ENCODE measurements at places on chromosomes 5 and 9.

- no peak overlapping the region for H3K4me3 ChIP-seq
- no peak for DNase-seq
- no peaks in the 10 kb centered on the region for H3K27me3 ChIP-seq
- H3K4me1 ChIP-seq: no peaks in the 10 kb centered on the region
Observed at GRCh38 chr5:180154821-180155364, 54.1 kb downstream of the RASGEF1C start.

GRCh38 chr5:51376509-51376908 lies 6.7 kb upstream of the ISL1 start:
- peaks cover 12% of the 10 kb centered on the region for H3K4me1 ChIP-seq
- no peak overlapping the region for H3K27ac ChIP-seq
- DNase-seq: no peak
- H3K27me3 ChIP-seq: peaks cover 97% of the 10 kb centered on the region
- no peaks in the 10 kb centered on the region for H3K36me3 ChIP-seq
- H3K4me3 ChIP-seq: no peak overlapping the region

DNA sequence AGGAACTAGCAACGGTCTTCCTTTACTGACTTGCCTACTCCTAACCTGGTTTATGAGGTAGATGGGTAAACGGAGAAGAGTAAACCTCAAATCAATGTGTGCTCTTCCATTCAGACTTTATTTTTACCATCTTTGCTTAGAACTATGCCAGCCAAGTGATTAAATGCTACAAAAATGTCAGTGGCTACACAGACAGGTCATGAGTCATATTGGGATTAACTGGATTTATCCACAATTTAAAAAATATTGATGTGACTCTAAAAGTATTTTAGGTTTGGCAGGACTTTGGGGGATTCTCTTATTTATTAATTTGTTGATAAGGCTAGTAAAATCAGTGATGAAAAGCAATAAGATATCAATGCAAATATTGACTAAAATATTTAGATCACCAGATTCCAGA lies 275.0 kb downstream of the PLK2 start:
- no peaks in the 10 kb centered on the region for H3K27me3 ChIP-seq
- no peaks in the 10 kb centered on the region for H3K36me3 ChIP-seq
- H3K4me1 ChIP-seq: peaks cover 14% of the 10 kb centered on the region
- H3K27ac ChIP-seq: no peak overlapping the region
- H3K4me3 ChIP-seq: no peak overlapping the region

- H3K27me3 ChIP-seq: no peaks in the 10 kb centered on the region
- no peak overlapping the region for H3K27ac ChIP-seq
- no peaks in the 10 kb centered on the region for H3K36me3 ChIP-seq
- no peak for DNase-seq
Observed at GRCh38 chr5:89948977-89949376, 460.6 kb downstream of the CETN3 start.

DNA sequence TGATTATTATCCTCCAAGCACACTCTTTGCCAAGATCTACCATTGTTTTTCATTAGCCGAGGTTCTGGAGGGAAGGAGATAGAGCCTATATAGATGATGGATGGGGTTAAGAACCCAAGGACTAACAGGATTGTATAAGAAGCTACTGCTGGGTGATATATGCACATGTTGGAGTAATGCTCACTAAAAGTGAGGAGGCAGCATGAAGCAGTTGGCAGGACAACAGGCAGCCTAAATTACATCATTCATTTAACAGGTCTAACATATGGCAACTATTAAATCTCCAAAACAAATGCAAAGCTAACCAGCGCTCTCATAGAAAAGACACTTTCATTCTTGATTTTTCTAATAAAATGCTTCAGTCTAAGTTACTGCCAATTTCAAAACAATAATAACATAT lies 293.2 kb downstream of the EPB41L4A start:
- DNase-seq: no peak
- no peak overlapping the region for H3K27ac ChIP-seq

DNA sequence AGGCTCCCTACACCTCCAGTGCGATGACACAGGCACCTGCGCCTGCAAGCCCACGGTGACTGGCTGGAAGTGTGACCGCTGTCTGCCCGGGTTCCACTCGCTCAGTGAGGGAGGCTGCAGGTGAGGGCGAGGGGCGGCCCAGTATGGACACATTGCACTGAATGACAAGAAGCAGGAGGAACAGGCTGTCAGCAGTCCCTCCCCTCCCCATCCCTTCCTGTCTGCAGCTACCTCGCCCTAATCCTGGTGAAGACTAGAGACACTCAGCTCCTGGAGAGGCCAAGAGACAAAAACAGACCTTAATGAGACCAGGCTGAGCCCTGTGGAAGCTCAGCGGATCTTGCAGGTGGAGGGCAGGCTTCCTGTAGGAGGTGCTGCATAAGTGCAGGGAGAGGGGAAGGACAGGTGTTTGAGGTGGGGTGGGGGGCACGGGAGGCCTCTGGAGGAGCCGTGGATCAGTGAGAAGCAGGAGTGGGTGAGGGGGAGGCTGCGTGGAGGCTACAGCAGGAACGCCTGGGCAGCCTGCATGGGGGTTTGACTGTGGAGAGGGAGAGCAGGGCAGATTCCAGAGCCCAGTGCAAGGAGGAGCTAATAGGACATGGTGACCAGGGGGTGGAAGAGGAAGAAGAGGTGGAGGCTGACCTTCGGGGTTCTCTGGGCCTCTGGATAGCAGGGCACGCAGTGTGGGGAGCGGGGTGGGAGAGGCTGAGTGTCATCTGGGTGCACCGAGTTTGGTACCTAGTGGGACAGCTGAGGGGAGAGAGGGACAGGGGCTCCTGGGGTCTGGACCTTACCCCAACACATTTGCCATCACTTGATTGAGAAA lies 30.4 kb downstream of the LAMC3 start:
- no peaks in the 10 kb centered on the region for H3K36me3 ChIP-seq
- H3K27ac ChIP-seq: no peak overlapping the region
- no peak overlapping the region for H3K4me3 ChIP-seq
- peaks cover 4% of the 10 kb centered on the region for H3K4me1 ChIP-seq
- peaks cover 2% of the 10 kb centered on the region for H3K27me3 ChIP-seq

GRCh38 chr5:179323026-179323870 lies 22.0 kb downstream of the ADAMTS2 start:
- peaks cover 3% of the 10 kb centered on the region for H3K27me3 ChIP-seq
- H3K27ac ChIP-seq: no peak overlapping the region
- H3K36me3 ChIP-seq: no peaks in the 10 kb centered on the region

DNA sequence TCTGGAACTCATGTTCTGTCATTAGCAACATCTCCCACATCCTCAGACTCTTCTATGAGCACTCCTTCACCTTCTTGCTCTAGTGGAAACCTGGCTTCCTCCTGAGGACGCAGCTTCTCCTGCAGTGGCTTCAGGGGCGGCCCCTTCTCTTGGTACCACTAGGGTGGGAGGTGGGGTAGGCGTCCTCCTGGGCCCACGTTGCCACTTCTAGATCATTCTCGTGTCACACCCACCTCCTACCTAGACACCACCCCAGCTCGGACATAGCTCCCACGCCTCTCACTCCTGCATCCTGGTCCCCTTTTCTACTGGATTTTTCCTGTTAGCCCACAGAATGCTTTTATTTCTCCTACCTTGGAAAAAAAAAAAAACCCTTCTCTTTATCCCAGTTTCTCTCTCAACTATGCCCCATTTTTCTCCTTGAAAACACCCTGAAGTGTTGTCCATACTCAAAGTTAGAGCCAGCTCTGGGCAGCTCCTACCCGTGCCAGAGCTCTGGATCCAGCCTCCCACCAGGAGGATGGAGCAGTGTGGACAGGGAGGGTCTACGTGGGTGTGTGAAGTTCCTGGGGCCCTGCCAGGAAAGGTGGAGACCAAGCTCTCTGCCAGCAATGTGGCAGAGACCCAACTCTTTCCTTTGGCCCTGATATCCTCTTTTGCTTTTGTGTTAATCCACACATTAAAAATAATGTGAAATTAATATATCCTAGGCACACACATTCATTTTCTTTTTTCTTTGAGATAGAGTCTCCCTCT lies 179.2 kb downstream of the HSPA4 start:
- DNase-seq: no peak
- no peaks in the 10 kb centered on the region for H3K4me1 ChIP-seq
- no peak overlapping the region for H3K27ac ChIP-seq
- no peaks in the 10 kb centered on the region for H3K27me3 ChIP-seq

DNA sequence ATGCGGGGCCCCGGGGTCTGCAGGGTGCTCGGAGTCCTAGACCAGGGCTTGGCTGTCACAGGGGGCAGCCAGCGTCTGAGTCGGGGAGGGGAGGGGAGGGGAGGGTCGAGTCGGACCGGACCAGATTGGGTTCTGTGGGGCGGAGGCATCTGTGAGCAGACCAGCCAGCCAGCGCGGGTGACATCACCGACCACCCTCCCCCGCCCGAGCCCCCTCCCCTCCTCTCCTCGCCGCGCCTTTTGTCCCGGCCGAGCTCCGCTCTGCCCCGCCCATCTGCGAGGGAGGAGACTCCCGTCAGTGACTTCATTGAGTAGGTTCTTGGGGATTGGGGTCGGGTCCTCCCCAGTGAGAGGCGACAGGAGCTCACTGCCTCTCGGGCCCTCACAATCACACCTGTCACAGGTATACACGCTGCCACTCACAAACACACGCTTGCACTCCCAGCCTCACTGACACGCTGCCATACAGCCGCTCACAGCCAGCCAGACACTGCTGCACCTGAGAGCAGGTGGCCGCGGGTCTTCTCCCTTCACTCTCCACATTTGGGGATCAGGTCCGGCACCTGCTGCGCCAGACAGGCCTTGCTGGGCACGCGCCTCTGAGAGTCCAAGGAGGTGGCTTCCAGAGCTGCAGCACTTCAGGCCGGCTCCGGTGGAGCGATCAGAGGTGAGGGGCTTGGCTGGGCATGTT lies 546 bp downstream of the DNAJB5 start:
- H3K27me3 ChIP-seq: no peaks in the 10 kb centered on the region
- peak overlapping the region; percentile 88 for H3K4me3 ChIP-seq
- H3K36me3 ChIP-seq: no peaks in the 10 kb centered on the region
- DNase-seq: peak; percentile 64
- peaks cover 61% of the 10 kb centered on the region for H3K4me1 ChIP-seq

GRCh38 chr5:133885566-133885965 lies 82.9 kb downstream of the C5orf15 start:
- DNase-seq: no peak
- H3K4me1 ChIP-seq: peaks cover 23% of the 10 kb centered on the region
- no peaks in the 10 kb centered on the region for H3K27me3 ChIP-seq
- H3K36me3 ChIP-seq: no peaks in the 10 kb centered on the region
- no peak overlapping the region for H3K4me3 ChIP-seq

DNA sequence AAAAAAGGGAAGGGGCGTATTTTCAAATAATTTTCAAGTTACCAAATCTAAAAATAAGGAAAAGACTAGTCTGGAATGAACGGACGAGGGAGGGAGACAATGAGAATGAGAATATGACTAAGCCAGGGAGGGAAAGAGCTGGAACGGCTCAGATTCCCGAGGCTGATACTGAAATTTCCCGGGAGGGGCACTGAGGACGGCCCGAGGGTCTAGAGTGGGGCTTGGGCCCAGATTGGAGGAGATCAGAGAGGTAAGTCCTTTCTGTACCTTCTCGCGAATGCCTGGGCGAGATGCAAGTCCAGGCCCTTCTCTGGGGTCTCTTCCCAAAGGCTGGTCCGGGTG lies 3.4 kb upstream of the CCIN start:
- peaks cover 2% of the 10 kb centered on the region for H3K27me3 ChIP-seq
- no peaks in the 10 kb centered on the region for H3K36me3 ChIP-seq
- H3K4me1 ChIP-seq: peaks cover 15% of the 10 kb centered on the region
- no peak overlapping the region for H3K4me3 ChIP-seq
- no peak for DNase-seq
- H3K27ac ChIP-seq: no peak overlapping the region

- no peaks in the 10 kb centered on the region for H3K27me3 ChIP-seq
- H3K4me1 ChIP-seq: no peaks in the 10 kb centered on the region
- no peaks in the 10 kb centered on the region for H3K36me3 ChIP-seq
- no peak overlapping the region for H3K27ac ChIP-seq
Observed at GRCh38 chr5:120843390-120843980, 379.4 kb downstream of the PRR16 start.

DNA sequence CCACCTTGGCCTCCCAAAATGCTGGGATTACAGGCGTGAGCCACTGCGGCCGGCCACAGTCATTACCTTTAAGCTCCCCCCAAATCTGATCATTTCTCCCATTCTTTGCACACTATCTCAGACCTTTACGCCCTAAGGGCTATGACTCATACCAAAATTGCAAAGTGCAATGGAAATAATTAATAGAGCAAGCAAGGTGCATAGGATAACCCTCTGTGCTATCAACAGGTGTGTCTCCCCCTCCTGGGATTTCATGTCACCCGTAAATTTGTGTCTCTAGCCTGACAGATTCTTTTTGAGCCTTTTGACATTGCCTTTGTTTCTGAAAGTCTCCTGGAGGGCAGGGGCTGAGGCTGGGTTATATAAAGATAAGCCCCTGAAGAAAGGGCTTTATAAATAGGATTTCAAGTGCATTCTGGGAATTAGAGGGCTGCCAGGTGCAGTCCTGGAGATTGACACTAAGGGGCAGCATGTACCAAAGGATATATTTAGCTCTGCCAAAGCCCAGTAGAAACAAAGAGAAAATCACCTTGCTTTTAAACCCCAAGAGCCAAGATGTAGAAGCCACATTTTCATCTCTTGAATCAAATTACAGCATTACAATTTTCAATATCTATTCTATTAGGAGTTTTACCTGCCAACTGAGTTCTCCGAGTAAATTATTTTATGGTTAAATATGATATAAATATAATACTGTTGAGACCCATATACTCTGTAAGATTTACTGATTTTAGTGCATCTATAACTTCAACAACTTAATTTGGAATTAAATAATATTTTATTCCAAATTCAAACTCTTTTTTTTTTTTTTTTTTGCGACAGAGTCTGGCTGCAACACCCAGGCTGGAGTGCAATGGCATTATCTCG lies 18.2 kb downstream of the S100Z start:
- H3K27ac ChIP-seq: no peak overlapping the region
- no peaks in the 10 kb centered on the region for H3K27me3 ChIP-seq
- no peaks in the 10 kb centered on the region for H3K36me3 ChIP-seq

DNA sequence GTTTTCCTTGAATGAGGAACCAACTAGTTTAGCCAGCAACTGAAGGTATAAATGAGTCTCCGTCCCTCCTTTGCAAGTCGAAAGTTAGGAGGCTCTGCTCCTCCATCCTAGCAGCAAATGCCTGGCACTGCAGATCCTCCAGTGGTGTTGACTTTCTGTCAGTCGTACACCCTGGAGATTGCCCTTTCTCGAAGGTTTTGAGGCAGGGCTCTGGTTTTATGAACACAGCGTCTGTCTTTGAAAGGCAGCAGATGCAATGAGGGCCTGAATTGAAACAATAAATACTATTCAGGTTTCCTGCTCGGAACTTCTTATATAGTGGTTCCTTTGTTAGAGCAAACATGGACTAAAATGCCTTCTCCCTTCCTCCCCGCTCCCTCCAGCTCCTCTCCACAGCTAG lies 284.0 kb downstream of the TMEM38B start:
- DNase-seq: peak; percentile 34
- H3K4me3 ChIP-seq: peak overlapping the region; percentile 69
- peaks cover under 1% of the 10 kb centered on the region for H3K36me3 ChIP-seq
- peak overlapping the region; percentile 98 for H3K27ac ChIP-seq

- H3K27me3 ChIP-seq: no peaks in the 10 kb centered on the region
- H3K27ac ChIP-seq: no peak overlapping the region
- DNase-seq: no peak
- H3K36me3 ChIP-seq: peaks cover 9% of the 10 kb centered on the region
Observed at GRCh38 chr5:9071524-9071923, 474.4 kb downstream of the SEMA5A start.

- H3K4me3 ChIP-seq: no peak overlapping the region
- H3K4me1 ChIP-seq: peaks cover 18% of the 10 kb centered on the region
- H3K27ac ChIP-seq: no peak overlapping the region
- no peaks in the 10 kb centered on the region for H3K27me3 ChIP-seq
- peaks cover 15% of the 10 kb centered on the region for H3K36me3 ChIP-seq
Observed at GRCh38 chr5:172064766-172065165, 58.3 kb upstream of the FBXW11 start.
